ENCODE measurements at places on chromosomes 16 and 17.

GRCh38 chr17:32461853-32462617, 17.7 kb downstream of the PSMD11 start:
- DNase-seq: peak; percentile 79

GRCh38 chr16:2949705-2950352, 14.2 kb upstream of the KREMEN2 start:
- no peak for DNase-seq

DNA sequence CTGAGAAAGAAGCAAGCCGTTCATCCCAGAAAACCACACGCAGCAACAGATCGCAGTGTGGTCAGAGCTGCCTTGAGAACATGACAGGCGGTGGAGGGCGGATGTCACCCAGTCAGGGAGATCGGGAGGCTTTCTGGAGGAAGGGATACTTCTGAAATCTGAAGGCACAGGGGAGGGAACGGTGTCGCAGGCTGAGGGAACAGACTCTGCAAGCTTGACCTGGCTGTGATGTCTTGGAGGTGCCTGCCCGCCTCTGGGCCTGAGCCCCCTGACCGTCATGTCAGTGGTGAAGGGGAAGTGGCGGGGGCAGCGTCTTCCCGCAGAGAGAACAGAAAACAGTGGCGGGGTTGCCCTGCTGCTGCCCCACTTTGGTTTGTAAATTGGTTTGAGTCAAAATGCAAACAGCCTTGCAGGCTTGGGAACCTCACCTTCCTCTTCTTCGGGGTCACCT, 8.1 kb upstream of the ATP2A3 start:
- peak; percentile 34 for DNase-seq

DNA sequence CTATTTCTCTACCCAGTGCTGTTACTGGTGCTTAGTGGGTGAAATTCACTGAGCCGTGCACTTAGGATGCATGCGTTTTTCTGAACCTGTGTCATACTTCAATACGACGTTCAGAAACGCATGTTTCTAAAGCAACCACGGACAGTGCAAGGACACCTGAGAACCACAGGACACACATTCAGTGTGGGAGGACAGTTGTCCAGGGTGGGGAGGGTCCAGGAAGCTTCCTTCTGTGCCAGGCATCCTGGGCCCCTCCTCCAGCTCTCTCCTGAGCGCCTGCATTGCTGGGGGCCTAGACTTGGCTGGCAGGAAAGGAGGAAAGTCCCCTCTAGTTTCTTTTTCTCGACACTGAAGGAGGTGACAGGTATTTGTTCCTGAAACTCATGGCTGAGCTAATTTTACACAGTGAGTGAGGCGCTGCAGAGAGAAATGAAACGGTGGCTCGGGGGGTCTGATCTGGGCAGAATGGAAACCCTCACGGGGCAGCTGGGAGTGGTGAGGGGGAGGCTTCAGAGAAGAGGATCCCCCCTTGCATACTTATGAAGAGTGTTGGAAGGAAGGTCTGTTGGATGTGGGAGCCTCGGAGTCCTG, 89.9 kb downstream of the IRF8 start:
- DNase-seq: no peak

- no peak for DNase-seq
Observed at GRCh38 chr17:46047398-46047797, 48.3 kb downstream of the STH start.

DNA sequence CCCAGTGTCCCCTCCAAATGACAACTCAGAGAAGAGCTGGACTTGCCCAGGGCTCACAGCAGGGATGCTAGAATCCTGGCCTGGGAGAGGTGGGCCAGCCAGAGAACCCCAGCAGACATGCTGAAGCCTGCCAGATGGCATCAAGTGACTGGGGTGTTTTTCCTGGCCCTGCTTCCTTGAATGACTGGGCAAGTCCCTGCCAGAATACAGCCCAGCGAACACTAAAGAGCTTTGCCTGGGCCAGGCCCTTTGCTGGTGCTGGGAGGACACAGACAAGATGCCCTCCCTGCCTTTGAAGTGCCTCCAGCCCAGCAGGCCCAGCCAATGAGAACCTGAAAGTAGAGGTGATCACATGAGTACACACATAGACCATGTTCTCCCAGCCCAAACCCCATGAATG, 11.5 kb downstream of the ZNF319 start:
- no peak for DNase-seq
